Activated CD8-positive, alpha-beta memory T cell treated with anti-CD3 and anti-CD28 coated beads for 1 hour (primary cell): ENCODE measurements at places on chromosomes 12 and 14.
A peak's percentile ranks its signal among the peaks of the same experiment; 100 is the strongest.

DNA sequence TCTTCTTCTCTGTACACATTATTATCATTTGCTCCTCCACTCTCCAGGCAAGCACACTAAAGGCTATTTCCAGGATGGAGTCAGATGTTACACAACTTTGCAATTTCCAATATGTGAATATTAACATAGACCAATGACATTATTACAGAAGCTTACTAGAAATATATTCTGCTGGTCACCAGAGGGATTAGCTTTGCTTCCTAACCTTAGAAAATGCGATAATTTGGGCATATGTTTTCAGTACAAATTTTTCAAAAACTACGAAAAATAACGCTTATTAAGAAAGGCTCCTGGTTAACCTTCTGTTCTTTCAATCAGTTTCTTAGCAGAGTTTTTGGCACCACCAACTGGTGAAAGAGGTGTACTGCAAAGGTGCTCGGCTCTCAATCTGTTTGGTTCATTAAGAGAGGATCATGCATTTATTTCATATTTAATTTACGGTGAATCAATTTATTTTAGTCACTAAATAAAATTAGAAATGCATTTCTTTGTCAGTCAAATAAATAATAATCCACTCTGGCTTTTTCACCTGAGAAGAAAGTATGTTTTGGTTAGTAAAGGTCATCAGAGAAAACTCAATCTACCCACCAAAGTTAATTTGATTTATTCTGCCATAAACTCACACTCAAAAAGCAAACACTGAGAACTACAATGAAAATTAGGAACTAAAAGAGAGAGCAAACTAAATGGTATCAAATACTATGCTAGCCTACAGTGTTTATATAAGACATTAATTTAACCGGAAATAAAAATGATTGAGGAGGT, 39.2 kb downstream of the EFCAB11 start:
- DNase-seq: peak; percentile 6

DNA sequence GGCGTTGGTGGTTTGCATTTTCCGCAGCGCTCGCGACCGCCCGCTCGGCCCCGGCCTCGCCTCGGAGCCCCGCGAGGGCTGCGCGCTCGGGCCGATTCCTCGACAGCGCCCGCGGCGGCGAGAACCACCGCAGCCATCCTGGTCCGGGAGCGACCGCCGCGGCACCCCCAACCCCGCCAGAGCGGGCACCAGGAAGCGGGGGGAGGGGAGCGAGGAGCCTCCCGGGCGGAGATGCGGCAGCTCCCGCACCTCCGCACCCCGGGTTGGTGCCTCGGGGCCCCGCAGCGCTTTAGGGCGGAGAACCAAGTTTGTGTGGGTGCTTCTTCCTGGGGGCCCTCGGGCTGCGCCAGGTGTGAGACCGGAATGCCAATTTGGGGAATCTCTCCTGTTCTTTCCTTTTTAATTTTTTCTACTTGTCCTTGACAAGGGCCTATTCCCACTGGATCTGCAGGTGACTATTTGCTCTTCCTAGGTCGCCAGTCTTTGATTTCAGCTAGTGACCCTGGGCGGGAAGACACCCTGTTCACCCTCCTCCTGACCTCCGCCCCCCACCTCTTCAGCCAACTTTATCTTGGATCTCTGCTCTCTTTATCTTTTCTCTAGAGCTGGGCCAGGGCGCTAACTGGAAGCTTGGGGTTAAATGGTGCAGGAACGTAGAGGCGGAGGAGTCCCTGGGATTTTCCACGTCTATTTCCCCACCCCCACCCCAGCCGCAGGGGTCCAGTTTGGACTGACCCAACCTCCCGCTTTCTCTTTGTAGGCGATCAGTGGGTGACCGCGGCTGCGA, at the start of gene SOCS2:
TSS of gene SOCS2 (plus strand) at position 751 of the 787 bp plus-strand sequence. CDS start 223 bp downstream, outside the sequence.
- DNase-seq: peak; percentile 5

GRCh38 chr14:106185837-106186233, 659.5 kb downstream of the TMEM121 start:
- DNase-seq: peak; percentile 40

GRCh38 chr12:3038166-3038565, 39.0 kb upstream of the TSPAN9 start:
- no peak for DNase-seq

DNA sequence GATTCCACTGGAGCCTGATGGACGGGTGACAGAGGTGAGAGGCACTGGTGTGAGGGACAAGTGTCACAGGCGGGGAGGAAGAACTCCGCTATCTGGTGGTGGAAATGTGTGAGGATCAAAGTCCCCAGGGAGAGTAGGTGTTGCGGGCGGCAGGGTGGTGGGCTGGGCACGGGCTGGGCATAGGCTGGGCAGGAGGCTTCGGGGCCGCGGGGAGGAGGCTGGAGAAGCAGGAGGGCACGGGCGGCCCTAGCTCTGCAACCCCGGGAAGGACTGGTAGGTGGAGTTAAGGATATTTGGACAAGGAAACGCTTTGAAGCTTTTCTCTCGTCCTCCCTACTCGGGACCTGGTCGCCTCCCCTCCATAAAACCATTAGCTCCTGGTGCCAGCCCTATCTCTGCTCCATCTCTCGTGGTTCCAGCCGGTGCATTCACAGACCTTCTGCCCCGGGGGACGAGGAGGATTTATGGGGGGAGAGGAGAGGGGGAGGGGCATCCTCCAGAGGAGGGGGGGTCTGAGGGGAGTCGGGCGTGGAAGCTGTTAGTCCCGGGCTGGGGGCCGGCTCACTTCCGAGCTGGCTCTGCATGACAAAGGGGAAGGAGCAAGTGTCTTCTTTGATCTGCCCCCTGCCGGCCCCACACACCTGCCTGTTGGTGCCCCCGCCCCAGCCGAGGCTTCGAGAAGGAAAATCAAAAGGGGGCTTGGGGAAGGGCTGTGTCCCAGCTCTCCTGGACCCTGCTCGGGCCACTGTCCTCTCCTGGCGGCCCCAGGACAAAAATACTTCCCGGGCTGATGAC, 504 bp downstream of the WNT5B start:
- DNase-seq: no peak

DNA sequence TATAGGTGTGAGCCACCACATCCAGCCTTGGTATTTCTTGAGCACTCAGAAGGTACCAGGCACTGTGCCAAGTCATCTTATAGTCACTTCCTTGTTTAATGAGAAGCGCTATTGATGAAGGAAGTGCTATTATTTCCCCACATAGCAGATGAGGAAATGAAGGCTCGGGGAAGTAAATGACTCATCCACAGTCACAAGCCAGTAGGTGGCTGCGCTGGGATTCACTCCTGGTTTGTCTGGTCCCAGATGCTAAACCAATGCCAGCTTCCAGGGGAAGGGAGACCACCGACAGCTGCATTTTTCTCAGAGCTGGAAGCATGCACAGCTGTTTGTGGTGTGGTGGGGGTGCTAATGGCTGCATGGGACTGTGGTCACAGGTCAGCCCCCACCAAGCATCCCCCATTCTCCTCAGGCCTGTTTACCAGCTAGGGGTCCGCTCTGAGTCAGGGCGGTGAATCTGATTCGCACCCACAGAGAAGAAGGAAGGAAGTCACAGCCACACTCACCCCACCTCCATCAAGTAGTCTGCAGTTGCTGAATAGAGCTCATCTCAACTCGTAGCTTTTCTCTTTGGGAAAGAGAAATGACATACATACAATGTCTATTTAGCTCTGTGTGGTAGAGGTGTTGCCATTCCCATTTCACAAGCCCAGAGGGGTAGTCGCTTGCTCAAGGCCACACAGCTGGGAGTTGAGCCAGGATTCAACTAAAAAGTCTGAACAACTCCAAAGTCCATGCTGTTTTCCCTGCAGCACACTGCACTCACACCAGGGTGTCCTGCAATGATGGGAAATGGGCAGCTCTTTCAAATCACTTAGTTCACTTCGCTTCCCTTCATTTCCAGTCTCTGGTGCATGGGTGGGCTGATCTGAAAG, 6.3 kb upstream of the LTBP2 start:
- peak; percentile 45 for DNase-seq

DNA sequence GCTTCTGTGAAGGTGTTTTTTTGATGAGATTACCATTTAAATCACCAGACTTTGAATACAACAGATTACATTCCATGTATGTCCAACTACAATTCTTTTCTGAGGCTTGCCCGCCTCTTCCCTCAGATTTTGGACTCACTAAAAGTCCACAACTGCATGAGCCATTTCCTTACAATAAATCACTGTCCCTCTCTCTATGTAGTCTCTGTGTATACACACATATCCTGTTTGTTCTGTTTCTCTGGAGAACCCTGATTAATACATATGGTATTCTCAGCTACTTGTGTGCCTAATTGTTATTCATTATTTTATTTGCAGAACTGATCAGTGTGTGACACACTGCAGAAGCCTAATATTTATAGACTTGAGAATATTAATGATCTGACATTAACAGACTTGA, 2.4 kb upstream of the MIPOL1 start:
- DNase-seq: no peak

DNA sequence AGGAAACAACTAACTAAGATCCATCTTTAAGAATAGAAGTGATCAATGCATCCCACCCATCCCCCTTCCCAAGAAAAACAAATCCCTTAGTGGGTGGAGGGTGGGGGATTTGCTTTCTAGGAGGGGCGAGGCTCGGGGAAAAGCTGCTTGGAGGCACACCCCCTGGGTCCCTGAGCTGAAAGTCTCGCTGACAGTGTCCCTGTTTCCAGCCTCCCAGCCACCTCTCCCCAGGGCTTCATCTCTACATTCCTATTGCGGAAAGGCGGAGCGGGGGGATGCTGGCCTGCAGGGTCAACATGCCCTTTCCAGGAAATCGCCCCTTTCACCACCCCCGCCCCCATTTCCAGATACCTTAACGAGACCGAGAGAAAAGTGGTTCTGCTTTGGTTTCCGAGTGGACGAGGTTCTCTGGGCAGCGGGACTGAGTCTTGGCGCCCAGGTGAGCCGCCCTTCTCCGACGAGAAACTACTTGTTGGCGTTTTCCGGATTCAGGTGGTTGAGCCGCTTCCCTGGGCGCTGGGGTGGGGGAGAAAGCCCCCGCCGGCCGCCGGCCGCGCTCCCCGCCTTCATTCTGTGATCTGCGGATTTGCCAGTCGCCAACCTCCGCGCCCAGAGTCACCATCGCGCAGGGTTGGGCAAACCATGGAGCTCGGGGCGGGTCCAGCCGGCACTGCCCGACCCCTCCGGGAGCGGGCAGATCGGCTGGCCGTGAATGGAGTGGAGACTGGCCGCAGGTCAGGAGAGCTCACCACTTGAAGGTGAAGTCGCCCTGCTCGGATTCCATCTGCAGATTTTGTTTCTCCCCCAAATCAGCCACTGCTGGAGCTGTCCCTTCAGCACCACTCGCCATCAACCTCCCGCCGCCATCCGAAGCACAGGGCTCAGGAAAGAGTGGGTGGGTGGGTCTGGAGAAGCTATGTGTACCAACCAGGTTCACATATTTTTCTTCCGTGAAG, 505 bp downstream of the KCNC2 start:
- no peak for DNase-seq

GRCh38 chr12:104858611-104859543, 99.2 kb downstream of the SLC41A2 start:
- DNase-seq: no peak

GRCh38 chr12:58934528-58934927, 14.2 kb upstream of the LRIG3 start:
- DNase-seq: no peak

GRCh38 chr12:111819191-111820158, 22.6 kb upstream of the MAPKAPK5 start:
- no peak for DNase-seq

DNA sequence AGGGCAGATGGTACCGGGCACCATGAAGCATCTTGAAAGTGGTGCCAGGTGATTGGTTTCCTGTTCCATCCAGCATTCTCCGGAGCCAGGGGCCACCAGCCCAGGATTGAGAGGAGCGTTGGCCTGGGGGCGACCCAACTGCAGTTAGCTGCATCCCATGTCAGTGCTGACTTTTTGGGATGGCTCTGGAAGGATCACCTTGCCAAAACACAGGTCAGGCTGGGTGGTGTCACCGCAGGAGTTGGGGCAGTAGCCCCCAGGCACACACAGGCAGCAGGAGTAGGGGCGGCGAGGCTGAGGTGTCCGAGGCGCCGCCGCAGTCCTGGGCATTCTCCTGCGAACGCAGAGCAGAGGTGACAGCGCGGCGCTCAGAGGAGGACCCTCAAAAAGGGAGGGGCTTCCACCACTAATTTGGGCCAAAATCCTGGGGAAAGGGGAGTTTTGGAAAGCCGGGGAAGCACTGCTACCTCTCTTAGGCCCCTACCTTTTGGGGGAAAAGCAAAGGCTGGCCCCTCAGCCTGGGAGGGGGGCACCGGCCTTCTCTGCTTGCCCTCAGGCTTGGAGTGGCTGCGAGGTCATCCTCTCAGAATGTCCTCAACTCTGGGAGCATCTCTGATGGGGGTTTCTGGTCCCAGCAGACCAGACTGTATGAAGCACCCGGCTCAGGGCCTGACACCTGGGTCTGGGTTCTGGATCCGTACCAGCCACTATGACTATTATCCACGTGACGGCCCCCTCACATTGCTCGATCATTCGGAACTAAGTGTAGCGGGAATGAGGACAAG, 26.7 kb upstream of the LRTM2 start:
- DNase-seq: no peak

- no peak for DNase-seq
These were observed 86.0 kb downstream of the AEBP2 start for GRCh38 chr12:19525274-19525673.

DNA sequence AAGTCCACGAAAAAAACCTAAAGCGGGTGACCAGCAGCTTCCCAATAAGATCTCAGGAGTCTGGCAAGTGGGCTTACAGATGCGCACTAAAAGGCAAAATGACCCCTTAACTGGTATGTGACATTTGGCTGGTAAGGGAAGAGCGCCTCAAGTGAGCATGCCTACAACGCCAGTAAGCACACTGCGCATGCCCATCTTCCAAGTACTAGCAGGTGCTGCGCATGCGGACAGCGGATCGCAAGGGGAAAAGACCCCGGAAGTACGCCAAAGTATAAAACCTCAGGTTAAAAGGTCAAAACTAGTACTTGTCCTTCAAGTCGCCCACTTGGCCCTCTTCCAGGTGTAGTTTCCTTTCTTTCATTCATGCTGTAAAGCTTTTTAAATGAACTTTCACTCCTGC, 518.5 kb upstream of the MDGA2 start:
- no peak for DNase-seq

- no peak for DNase-seq
These were observed 248.8 kb downstream of the ANO6 start for GRCh38 chr12:45464699-45465098.

DNA sequence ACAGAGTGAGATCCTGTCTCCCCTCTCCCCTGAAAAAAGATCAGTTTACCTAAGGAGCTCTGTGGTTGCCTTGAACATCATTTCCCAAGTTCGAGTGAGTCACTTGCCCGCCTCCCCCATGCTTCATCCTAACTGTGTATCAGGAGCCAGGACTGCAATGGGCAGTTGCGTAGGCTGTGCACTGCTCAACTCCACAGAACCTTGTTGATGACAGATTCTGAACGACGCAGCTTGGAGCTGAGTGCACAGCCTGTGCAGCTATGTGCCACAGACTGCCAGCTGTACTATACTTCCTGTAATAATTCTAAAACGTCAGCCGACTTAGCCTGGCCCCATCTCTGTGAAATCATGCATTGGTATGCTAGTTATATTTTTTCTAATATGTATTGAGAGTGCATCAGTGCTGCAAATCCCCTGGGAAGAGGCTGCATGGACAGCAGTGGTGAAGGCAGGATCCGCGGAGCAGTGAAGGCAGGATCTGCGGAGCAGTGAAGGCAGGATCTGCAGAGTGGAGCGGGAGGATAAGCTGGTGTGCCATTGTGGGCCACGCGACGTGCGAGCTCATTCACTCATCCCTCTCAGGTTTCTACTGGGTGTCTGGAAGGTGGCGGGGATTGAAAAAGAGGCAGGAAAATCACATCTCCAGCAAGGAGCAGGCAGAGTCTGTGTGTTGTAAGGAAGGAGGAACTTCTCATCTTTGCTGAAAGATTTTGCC, 80.8 kb downstream of the GALNT9 start:
- no peak for DNase-seq

GRCh38 chr12:71108355-71108754, 49.4 kb downstream of the TSPAN8 start:
- no peak for DNase-seq
